ENCODE measurements at places on chromosomes 16 and 17.
A peak's percentile ranks its signal among the peaks of the same experiment; 100 is the strongest.

GRCh38 chr17:31830971-31831858, 27.8 kb downstream of the COPRS start:
- DNase-seq: no peak

DNA sequence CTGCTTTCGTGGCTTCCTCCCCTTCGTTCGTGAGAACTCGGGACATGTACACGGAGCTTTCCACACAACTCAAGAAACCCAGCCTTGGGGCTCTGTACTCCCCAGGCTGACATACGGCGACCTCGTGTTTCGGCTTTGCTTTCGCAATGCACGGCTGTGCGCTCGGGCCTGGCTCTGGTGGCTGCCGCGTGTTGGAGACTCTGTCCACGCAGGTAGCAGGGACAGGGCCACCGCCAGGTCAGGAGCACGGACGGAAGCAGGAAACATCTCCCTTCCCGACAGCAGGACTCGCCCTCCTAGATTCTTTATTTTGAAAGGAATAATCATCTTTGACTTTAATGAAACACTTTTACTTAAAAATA, 17.3 kb downstream of the UTS2R start:
- DNase-seq: no peak

GRCh38 chr17:9104370-9105041, 83.2 kb downstream of the NTN1 start:
- DNase-seq: no peak

- DNase-seq: no peak
These were observed 8.5 kb upstream of the SOCS3 start for GRCh38 chr17:78368348-78368747.

GRCh38 chr16:48158296-48158695, 2.5 kb upstream of the ABCC12 start:
- DNase-seq: no peak

- DNase-seq: no peak
These were observed 35.8 kb downstream of the CPD start for GRCh38 chr17:30414486-30414885.

GRCh38 chr16:57950382-57950781, 20.5 kb downstream of the CNGB1 start:
- DNase-seq: no peak

GRCh38 chr16:56749672-56750491, 20.0 kb downstream of the NUP93 start:
- DNase-seq: no peak

- no peak for DNase-seq
These were observed 35.2 kb upstream of the CAPN15 start for GRCh38 chr16:492211-492875.

DNA sequence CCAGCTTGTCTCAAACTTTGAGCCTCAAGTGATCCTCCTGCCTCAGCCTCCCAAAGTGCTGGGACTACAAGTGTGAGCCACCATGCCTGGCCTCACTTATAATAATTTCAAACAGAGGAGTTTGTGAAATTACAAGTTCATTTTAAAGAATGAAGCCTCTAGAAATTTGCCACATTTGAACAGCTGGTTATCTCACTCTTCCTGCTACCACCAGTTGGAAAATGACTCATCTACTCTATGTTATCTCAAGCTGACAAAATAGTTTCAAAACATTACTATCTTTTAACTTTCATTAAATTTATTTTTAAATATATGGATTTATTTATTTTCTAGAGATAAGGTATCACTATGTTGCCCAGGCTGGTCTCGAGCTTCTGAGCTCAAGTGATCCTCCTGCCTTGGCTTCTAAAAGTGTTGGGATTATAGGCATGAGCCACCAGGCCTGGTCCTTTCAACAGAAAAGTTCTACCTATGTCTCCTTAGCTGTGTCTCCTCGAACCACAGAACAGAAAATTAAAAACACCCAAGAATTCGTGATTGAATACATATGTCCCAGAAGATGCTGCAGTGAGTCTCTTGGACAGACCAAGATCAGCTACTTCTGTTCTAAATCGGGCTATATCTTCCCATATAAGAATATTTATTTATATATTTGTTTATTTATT, 47.6 kb downstream of the MYH13 start:
- no peak for DNase-seq

DNA sequence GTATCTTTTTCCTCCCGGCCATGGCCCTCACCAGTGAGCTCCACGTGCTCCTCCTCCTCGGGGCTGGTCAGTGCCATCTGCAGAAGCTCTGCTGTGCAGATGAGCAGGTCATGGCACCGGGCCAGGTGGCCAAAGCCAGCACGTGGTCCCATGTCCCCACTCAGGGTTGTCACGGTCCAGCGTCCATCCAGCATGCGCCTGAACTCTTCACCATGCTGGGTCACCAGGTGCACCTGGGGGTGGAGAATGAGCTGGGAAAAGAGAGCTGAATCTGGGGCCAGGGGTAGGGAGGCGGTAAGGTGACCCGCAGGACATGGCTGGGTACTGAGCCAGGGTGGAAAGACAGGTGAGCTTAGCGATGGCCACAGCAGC, 1.3 kb downstream of the DHX58 start:
- DNase-seq: no peak

GRCh38 chr16:49183911-49184310, 97.7 kb downstream of the CBLN1 start:
- no peak for DNase-seq

DNA sequence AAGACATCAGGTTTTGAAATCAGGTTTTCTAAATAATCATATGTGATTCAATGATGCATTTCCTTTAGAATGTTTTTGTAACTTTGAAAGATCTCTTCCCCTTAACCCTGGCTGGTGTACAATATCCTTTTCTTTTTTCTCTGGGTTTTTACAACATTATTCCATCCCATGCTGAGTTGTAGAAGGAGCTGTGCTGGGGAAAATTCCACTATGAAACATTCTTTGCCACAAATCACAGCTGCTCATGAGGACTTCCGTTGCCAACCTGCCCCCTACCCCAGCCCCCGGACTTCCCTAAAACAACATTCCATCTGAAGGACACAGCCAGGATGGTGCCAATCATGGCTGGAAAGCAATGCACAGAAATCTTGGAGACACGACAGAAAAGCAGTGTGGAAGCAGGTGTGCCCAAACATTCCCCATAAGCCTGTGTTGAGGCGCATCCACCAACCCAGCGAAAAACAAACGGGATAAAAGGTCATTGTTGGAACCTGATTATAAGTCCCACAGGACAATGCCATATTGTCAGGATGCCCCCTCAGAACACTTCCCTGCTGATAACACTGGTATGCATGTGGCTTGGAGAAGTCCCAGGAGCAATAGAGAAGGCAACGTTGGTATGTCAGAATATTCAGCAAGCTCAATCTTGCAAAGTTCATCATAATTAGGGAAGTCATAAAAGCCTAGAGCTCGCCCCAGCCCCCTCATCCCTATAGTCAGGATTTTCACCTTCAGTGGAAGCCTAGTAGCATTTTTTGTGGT, 475.0 kb downstream of the HS3ST3B1 start:
- DNase-seq: no peak

DNA sequence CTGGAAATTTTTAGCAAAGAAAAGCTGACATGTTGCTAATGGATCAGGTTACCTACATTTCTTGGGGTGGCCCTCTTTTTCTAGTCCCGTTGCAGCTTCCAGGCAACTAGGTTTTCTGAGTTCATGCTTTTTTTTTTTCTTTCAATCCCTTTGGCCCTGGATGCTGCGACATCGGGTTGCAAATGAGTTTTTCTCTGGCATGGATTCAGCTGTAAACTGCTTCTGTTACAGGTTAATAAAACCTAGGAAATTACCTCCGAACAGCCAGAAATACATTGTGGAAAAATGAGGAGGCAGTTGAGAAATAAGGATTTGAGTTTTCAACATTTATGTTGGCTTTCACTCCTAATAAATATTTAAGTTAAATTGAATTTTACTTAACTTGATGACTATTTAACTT, 149.8 kb upstream of the MAF start:
- DNase-seq: no peak

- DNase-seq: no peak
These were observed 15.4 kb downstream of the CYBC1 start for GRCh38 chr17:82435103-82435502.

GRCh38 chr17:27631411-27631760, 398 bp downstream of the LGALS9 start:
- no peak for DNase-seq

DNA sequence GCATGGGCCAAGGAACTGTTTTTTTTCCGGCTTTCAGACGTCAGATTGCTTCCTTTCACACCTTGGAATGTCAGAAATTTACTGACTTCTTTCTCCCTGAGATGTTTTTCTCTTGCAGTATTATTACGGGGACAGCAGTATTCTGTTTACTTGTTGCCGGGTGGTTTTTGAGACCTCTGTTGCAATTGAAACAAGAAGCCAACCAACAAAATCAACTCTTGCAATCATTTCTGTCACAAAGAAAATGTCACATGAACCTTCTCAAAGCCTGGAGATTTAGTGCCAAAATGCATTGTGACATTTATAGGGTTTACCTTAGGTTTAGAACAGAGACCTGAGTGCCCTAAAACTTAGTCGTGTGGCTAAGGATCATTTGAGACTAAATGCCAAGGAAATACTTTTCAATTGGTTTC, 174.3 kb downstream of the MAP2K6 start:
- no peak for DNase-seq

GRCh38 chr17:78679495-78680395, 102.3 kb downstream of the CYTH1 start:
- DNase-seq: no peak

- DNase-seq: no peak
These were observed 8.3 kb downstream of the TMEM114 start for GRCh38 chr16:8581831-8582580.

DNA sequence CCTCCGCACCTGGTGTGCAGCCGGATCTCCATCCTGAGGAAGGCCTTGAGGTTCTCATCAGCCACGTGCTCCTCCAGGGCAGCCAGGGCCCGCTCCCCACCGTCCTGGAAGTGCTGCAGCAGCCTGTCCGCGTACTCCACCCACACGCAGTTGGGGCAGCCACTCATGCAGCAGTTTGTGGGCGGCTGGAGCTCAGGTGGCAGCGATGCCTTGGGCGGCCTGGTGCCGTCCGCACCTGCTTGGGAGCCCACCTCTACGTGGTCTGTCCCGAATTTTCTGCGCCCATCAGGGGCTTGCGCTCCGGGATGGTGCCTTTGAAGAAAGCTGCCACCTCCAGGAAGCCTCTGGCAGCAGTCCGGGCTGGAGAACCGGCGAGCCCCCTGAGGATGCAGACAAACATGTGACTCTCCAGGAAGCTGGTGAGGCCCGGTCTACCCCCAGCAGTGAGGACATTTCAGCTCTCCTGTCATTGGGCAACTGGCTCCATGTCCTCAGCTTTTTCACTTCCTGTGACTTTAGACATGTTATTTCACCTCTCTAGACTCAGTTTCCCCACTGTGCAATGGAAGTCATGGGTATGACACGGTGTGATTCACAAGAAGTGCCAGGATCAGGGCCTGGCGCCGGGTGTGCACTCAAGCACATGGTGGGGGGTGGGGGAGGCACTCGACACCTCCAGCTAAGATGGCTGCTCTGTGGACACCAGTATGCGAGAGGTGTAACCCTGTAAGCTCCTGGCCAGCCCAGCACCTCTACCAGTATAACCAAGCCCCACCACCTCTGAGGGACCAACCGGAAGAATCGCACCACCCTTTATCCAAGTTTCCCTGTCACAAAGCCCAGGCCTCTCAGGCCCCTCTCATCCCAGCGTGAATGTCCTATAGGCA, 957 bp downstream of the OXLD1 start:
- DNase-seq: no peak

DNA sequence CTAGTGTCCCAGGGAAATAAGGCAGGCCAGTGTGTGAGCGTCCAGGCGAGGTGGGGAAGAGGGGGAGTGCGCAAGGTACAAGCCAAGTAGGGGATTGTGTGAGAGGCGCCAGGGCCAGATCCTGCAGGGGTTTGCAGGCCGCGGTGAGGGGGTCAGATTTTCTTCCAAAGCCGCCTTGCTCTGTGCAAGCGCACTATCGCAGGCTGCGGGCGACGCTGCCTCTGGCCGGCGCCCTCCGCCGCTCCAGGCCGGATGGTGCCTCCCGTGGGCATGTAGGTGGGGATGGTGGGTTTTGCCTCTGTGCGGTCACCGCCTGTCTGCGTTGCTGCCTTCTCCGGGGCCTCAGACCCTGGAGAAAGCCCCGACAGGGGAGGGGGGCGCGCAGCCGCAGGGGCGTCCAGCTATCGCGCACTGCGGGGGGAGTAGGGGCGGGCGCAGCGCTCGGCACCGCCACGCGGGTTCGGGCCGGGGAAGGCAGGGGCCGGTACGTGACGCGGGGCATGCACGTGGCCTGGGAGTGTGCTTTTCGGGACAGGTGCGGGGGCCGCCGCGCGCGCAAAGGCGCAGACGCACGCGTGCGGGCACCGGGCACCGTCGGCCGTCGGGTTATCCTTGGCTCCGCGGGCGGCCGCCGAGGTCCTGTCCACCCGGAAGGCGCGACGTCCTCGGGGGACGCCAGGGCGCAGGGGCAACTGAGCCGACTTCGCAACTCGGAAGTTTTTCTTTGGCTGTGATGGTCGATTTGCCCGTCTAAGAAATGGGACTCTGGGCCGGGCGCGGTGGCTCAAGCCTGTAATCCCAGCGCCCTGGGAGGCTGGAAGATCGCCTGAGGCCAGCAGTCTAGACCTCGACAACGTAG, 1.1 kb upstream of the HAPSTR1 start:
- DNase-seq: peak; percentile 58

DNA sequence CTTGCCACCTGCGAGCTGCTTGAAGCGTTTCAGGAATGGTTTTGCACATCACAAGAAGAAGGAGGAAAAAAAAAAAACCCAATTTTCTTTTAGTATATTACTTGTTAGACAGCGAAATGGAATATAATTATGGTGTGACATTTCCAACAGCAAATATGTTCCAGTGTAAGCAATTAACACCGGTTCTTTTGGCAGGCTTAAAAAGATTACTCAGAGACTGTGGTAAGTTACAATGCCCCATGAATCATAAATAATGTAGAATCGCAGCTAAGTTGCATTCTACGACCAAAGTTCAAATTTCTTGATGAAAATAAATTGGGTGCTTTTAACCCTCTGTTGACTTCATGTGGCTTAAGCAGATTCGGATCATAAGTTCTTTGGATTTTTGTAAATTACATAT, 245.2 kb downstream of the XYLT1 start:
- DNase-seq: no peak

- DNase-seq: no peak
These were observed 68.4 kb upstream of the ELAC2 start for GRCh38 chr17:13086142-13086769.

- no peak for DNase-seq
These were observed 385.3 kb downstream of the HAPSTR1 start for GRCh38 chr16:9476744-9477143.

DNA sequence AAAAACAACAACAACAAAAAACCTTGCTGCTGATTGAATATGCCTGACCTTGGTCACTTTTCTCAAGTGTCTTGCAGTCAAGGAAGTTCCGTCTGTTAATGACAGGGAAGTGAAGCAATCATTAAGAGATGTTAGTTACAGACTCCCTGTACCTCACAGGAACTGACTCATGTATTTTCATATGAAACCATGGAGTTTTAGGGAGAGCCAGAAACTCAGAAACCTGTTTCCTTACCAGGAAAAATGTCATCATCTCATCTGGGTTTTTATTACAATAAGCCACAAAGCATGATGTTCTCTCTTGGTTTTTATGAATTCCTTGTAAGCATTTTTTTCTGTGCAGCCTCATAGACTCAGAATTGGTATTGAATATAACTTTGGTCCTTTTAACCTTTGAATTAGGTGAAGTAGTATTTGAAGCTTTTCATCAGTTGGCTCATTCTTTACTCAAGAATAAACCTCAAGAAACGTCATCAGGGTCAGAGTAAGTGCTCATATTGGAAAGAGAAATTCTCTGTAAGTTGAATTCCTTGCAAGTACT, 10.3 kb downstream of the LYRM1 start:
- DNase-seq: no peak

GRCh38 chr16:546909-547770, 13.1 kb upstream of the PRR35 start:
- no peak for DNase-seq
